ENCODE measurements at places on chromosomes 7 and 10.

DNA sequence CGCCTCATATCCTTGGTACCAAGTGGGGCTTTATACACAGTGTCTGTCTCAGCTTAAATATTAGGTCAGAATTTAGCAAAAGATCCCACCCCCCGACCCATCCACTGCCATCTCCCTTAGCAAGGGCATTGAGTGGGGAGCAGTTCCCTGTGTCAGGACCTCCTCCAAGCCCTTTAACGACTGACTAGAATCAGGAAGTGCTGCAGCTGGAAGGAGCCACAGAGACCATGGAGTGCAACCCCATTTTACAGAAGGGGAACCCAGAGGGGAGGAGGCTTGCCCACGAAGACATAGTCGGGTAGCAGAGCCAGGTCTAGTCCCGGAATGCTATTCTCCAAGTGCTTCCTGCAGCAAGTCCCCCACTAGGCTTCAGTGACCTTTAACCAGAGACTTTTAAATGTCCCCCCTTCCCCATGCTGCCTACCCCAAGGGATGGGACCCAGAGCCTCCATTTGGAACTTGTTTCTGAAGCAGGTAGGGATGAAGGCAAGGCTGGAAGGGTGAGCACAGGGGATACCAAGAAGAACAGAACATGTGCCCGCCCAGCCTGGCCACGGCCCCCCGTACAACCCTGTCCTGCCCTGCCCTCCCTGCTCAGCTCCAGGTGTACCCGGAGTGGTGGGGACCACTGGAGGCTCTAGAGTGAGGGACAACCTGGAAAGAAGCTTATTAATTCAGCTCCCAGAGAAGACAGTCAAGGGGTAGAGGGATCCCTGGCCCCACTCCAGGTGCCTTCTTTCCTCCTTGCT, 41.3 kb downstream of the C10orf105 start:
- DNase-seq: no peak

DNA sequence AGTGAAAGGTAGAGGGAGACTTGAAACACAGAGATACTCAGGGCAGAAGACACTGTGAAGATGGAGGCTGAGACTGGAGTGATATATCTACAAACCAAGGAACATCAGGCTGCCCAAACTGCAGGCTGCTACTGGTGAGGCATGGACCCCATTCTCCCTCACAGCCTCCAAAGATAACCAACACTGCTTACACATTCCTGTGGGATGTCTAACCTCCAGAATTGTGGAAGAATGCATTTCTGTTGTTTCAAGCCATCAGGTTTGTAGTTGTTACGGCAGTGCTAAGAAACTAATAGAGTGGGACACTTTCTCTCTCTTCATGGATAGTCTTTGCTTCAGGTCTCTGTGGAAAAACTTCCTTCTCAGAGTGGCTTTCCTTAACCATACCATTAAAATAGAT, 182.6 kb upstream of the TMEM106B start:
- no peak for DNase-seq

DNA sequence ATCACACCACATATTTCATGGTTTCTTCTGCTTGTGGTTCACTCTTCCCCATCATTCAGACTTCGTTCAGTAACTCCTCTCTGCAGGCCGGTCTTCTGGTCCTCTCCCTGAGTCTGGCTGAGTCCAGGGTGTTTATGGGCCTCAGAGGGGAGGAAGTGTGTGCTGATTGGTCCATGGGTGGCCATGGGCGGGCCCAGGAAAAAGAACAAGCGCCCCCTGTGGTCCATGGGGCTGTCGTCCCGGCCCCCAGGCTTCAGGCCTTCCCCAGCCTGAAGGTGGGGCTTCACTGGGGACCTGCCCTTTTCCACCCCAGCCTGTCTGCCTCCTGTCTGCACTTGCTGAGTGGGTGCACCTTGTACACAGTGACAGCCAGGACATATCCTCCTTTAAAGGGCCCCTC, 123.7 kb downstream of the VIPR2 start:
- DNase-seq: no peak

- DNase-seq: no peak
These were observed 76.8 kb upstream of the MKI67 start for GRCh38 chr10:128203028-128203427.

DNA sequence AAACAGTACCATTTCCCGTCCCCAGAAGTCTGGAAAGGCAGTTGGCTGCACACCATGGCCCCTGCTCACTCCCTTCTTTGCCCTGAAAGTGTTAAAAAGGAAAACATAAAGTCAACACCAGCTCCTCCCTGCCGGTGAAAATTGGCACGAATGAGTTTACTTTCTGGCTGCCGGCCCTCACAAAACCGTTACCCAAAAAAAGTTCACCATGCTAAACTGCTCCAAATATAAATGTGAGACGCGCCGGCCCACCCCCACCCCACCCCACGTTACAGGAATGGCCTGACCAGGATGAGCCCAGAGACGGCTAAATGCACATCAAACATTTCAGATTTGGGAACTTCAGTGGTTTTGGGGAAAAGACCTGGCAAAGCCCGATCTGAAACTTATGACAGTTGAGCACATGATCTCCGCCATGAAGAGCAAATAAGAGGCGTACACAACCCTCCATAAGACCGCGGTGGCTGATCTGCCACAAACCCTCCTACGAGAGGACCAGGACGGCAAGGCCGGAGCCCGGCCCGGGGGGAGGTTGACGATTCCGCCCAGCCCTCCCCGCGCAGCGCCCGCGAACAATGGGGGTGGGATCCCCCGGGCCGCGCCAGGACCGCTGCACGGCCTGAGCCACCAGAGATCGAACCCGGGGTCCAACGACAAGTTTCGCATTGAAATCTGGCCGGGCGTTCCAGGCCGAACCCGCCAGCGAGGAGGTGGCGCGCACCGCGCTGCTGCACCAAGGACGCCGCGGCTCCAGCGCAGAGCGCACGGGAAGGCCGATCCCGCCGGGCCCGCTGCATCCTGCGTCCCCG, 952 bp downstream of the DIP2C start:
- DNase-seq: no peak

- no peak for DNase-seq
These were observed 6.5 kb upstream of the LEP start for GRCh38 chr7:128234476-128235026.

DNA sequence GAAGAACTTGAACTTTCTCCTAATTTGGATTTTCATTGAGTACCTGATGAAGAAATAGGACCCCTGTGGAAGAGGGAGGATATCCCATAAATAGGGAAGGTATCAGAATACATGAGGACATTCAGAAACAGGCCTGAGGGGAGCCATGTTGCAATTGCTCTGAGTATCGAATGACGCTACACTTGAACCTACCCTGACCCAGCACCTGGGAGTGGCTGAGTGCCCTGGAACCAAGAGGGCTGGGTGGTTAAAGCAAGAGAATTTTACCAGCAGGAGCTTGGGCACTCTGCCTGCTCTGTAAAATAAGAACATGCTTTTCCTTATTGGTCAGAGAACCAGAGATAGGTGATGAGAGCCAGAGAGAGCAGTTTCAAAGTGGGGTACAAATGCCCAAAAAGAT, 7.2 kb downstream of the NEUROD6 start:
- no peak for DNase-seq

GRCh38 chr7:31935124-31936054, 134.8 kb downstream of the PDE1C start:
- no peak for DNase-seq

DNA sequence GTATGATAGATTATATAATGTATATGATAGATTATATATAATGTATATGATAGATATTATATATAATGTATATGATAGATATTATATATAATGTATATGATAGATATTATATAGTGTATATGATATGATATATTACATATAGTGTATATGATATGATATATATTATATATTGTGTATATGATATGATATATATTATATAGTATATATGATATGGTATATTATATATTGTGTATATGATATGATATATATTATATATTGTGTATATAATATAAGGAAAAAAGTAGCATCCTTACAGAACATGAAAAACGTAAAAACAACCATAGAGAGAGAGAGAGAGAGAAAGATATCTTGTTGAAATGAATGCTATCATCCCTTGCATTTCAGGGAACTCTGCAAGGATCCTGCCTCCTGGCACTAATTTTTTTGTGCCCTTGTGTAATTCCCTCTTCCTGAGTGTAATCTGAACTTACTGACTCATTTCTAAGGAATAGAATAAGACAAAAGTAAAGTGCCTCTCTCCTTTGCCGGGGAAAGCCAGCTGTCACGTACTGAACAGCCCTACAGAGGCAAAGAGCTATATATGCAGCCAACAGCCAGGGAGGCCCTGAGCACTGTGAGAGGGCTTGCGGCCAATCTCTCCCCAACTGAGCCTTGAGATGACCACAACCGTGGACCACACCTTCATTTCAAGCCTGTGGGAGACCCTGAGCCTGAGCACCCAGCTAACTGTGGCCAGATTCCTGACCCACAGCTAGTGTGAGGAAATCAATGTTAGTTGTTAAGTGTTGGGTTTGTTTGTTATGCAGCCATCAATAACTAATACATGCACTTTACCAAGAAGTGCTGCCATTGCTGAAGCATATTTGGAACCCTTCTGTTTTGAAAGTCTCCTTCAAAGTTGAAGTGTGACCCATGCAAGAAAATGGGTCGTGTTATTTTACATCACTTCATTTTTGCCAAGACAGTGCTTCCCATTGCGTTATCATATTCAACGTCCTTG, 61.1 kb upstream of the EZH2 start:
- DNase-seq: no peak
